ENCODE measurements at places on chromosomes 7 and 10.

- DNase-seq: no peak
These were observed 319.3 kb upstream of the CACNA2D1 start for GRCh38 chr7:82762880-82763279.

DNA sequence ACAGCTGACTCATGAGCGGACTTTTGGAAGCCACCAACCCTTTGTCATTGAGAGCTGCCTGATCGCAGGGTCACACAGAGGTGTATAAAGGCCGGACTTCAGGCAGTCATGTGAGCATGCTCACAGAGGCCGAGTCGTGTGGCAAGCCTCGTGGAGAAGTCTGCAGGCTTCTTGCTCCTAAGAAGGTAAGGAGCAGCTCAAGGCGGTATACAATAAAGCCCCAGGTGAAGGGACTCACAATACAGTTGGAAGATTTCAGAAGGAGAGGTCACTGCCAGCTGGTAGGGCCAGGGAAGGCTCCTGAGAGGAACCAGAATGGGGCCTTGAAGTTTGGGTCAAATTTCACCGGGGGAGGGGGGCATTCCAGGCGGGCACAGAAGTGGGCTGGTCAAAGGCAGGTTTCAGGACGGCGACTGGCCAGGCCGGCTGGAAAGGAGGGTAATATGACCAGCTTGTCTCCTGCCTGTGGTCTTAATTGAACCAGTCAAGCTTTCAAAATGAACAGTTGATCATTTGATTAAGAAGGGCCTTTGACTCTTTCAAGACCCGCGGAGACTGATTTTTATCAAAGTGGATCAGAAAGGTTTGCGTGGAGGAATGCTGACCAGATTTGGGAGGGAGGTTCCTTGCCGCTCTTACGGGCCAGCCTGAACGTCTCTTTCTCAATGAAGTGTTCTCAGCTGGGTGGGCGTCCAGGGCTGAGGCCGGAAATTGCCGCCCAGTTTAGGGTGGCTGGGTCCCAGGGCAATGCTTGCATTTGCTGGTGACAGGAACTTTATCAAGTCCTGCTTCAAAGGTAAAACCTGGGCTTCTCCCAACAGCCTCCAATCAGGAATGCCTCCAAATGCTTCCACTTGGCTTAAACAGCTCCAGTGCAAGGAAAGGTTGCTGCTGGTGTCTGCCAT is 178.6 kb downstream of the EMX2 start:
- no peak for DNase-seq

GRCh38 chr10:71740069-71740653 is 20.6 kb upstream of the C10orf105 start:
- no peak for DNase-seq

- no peak for DNase-seq
These were observed 34.5 kb downstream of the MKI67 start for GRCh38 chr10:128091636-128092210.

GRCh38 chr7:111775206-111775605 is 212.9 kb upstream of the IMMP2L start:
- DNase-seq: no peak

DNA sequence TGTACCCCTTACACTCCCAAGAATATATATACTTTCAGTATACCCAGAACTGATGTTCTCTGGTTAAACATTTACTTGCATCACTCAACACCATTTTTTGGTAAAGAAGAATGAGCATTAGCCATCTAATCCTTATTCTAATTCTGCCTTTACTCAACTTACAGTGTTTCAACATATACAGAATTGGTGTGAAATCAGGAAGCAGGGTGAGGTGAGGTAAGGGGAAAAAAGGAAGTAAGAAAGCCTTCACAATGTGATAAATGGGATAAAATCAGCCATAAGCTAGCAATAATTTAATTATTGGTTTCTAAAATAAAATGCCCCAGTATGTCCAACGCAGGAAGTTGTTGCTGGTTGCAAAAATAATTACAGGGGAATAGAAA is 605.4 kb downstream of the KCNMA1 start:
- DNase-seq: no peak

DNA sequence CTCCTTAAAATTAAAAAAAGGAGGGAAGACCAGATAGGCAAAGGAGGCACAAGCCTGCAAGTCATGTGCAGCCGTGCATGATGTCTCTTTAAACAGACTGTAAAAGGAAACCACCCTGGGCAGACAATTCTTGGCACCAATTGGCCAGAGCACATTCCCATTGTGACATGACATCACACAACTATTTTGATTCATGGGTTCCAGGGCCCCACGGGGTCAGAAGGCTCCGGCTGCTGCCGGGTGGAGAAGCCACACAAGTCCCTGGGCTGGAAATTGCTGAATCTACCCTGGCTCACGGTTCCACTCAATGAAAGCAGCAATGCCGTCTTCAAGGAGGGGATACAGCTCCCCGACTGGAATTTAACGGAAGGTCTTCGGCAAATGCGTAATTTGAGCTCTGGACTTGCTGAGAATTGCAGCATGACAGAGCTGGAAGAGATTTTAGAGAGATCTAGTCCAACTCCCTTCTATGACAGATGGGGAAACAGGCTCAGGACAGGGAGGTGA is 140.5 kb downstream of the PRKAG2 start:
- DNase-seq: no peak

Measured in activated T-cell treated with anti-CD3 and anti-CD28 coated beads, Interleukin-2, amount 50 U/mL, for 24 hours (primary cell).